Fibroblast of pulmonary artery (primary cell): ENCODE measurements at places on chromosomes 5 and 9.

- DNase-seq, result no peak
These were observed 77.3 kb downstream of the AMBP start for GRCh38 chr9:114000671-114001409.

DNA sequence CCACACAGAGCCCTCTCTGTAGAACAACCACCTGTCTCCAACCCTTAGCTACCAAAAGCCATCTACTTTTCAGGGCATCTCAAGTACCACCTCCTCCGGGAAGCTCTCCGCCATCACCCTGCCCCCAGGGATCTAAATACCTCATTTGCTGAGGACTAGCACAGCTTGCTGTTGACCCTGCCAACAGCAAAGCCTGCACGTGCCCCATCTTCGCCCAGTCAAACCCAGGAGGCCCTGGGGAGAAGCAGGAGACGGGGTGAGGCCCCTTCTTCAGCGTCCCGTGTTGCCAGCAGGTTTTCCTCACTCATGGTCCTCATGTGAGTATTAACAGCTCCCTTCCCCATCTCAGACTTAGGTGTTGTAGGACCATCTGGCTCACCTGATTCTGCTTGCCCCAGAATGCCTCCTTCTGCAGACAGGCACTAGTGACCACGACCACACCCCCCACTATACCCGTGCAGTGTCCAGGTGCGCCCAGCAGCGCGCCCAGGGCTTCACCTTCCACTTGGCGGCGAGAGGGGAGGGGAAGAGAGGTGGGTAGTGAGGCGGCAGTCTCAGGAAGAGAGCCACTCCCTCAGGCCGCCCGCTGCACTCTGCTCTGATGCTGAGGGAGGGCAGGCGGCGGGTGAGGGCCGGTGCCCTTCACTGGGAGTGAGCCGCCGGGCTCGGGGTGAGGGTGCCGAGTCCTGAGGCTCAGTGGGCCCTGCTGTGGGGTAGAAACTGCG lies 11.1 kb downstream of the VAV2 start:
- DNase-seq, result no peak

GRCh38 chr5:52989025-52989780 lies at the start of gene ITGA2:
TSS of gene ITGA2 (plus strand) at chr5:52989352. CDS start at chr5:52989469, 117 bp downstream.
- DNase-seq, result peak; percentile 53

DNA sequence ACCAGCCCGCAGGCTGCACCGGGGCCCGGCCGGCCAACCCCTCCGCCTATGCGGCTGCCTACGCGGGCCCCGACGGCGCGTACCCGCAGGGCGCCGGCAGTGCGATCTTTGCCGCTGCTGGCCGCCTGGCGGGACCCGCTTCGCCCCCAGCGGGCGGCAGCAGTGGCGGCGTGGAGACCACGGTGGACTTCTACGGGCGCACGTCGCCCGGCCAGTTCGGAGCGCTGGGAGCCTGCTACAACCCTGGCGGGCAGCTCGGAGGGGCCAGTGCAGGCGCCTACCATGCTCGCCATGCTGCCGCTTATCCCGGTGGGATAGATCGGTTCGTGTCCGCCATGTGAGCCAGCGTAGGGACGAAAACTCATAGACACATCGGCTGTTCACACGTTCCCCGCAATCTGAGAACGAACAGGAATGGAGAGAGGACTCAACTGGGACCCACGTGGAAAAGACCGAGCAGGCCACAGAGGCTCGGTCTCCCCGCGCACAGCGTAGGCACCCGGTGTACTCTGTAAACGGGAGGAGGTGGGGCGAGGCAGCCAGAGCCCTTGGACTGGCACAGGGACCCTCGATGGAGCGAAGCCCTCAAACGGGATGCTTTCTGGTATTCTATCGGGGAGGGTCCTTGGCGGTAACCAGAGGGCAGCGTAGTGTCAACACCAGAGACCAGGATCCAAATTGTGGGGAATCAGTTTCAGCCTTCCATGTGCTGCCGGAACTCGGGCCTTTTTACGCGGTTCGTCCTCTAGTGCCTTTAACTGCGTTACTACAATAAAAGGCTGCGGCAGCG lies 1.9 kb downstream of the FOXE1 start:
- no peak for DNase-seq

DNA sequence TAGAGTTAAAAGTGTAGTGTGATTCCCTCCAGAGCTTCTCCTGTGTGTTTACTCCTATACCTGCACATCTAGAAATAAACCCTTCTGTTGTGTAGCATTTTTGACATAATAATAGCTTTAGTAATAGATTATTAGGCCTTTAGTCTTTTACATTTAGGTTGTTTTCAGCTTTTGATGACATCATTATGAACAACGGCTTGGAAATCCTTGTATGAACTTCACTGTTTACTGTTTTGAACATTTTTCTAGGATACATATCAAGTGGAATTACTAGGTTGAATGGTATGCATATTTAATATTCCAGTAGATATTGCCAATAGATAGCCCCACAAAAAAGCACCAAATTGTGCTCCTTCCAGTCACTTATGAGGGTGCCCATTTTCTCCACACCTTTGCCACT lies 174.0 kb downstream of the ARHGAP26 start:
- no peak for DNase-seq

- peak; percentile 65 for DNase-seq
These were observed 140.3 kb downstream of the LHFPL2 start for GRCh38 chr5:78508186-78508765.

DNA sequence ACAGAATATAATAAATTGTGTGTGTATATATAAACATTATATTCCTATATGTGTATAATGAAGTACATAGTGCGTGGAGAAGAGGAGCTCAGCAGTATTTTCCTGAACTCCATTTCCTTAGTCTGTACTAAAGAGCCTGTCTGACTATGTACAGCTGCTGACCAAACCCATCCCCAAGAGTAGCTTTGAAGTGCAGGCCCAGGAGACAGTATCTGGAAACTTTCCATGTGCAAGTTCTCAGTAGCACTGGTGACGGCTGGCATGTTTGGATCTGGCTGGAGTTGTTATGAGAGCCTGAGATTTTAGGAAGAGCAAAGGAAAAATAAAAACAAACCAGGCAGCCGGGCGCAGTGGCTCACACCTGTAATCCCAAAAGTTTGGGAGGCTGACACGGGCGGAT lies 244.2 kb downstream of the RFK start:
- DNase-seq, result no peak

DNA sequence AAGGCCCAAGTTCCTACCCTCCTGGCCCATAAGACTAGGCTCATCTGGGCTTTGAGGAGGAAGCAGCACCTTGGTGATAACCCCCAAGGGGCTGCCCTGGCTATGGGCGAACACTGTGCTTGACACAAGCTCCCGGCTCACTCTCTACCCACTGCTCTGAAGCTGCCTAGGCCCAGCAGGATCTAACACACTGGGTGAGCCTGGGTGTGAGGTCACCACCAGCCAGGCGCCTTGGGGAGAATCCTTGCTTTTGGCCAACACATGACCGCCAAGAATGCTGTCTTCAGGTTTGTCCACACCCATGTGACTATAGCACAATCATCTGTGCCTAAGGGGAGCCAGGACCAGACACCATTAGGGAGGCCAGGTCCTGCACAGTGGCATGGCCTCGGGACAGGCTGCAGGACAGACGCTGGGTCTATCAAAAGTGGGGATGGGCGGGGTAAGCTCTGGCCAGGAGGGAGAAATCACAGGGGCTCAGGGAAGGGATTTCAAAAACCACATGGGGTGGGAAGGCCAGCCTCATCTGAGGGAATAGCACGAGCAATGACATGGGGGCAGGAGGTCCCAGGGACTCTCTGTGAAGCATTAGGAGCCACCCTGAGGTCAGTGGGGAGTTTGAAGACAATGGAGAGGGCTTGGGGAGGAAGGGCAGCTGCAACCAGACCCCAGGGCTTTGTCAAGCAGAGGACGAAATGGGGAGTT lies 29.6 kb downstream of the BICD2 start:
- DNase-seq, result no peak
